ENCODE measurements at places on chromosomes 12 and 14. TPM values are rescaled to one million over a fixed set of nuclear protein-coding genes. Genes with fewer than 3 reads are reported as not detected.

Gene OTX2
- polyA plus RNA-seq: not detected

GRCh38 chr14:33842299-33842698 is 108.6 kb downstream of the EGLN3 start:
- no peak for DNase-seq

Gene KCNA5
- polyA plus RNA-seq: 2.2 TPM

GRCh38 chr14:20515846-20516245 is 10.5 kb downstream of the RNASE10 start:
- no peak for DNase-seq

DNA sequence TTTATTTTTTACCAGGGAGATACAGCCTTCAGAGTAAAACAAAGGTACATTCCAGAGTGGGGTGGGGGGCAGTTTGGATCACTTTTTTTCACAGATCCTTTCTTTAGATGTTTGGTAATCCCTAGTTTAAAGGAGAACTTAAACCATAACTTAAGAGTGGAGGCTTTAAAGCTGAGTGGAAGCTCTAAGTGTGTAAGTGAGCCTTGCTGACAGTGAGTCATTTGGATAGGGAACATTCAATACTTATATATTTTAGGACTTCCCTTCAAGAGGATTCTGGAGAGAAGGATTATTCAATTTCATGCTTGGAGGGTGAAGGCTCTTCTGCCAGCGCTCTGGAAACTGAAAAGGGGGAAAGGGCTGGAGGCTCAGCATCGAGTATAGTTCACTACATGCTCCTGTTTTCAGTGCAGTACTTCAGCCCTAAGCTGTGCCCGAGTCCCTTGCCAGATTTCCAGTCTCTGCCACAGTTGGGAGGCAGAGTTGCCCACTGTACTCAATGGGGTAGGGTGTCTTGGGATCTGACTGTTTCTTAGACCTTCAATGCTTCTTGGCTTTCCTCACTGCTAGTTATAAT is 8.4 kb downstream of the PRKAG1 start:
- DNase-seq: no peak

Gene COQ5
- 63.6 TPM for polyA plus RNA-seq

Gene ACOT6
- polyA plus RNA-seq: 0.30 TPM

- DNase-seq: no peak
Measured at GRCh38 chr12:92233346-92234015, 87.8 kb upstream of the BTG1 start.

GRCh38 chr12:65948320-65949008 is 124.2 kb downstream of the HMGA2 start:
- no peak for DNase-seq

Gene KRT82
- polyA plus RNA-seq: not detected

DNA sequence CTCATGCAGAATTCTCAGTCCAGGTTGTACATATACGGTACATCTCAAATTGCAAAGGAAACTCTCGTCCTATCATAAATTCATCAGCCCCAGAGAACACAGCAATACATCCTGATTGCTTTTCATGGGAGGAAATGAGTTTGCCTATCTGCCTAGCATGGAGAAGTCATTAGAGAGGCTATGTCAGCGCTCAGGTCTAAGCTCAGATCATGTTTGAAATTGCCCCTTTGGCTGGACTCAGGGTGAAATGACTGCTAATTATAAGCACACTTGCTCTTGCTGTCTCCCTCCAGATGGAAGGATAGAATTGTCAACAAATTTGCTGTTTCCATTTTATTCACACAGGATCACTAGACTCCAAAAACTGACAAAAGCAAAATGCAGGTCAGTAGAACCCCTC is 178.4 kb downstream of the RIMBP2 start:
- no peak for DNase-seq

Data from renal cortex interstitium (tissue), 15 donors.